ACHN (cell line): ENCODE measurements at places on chromosomes 11 and 22.

DNA sequence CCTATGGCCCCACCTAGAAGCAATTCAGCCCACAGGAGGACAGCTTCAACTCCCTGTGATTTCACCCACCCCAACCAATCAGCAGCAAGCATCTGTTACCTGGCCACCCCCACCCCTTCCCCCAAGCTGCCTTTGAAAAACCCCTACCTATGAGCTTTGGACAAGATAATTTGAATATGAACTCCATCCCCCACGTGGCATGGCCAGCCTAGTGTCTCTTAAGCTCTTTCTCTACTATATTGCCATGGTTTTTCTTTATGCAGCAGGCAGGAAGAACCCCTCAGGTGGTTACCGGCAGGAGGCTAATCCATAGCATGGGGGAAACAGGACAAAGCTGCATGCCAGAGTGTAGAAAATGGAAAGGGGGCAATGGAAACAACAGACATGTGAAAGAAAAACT, 29.0 kb downstream of the CTSC start:
- DNase-seq: no peak

- DNase-seq: peak; percentile 19
These were observed 101.4 kb downstream of the SYT9 start for GRCh38 chr11:7353100-7353499.

- no peak for DNase-seq
These were observed 11.8 kb downstream of the TBX1 start for GRCh38 chr22:19772422-19772672.

GRCh38 chr11:17734418-17734911, at the start of gene KCNC1:
KCNC1 (plus strand) TSS chr11:17734781; CDS start chr11:17736003, 1,222 bp downstream.
- peak; percentile 42 for DNase-seq

- DNase-seq: no peak
These were observed 49.0 kb upstream of the PPP6R3 start for GRCh38 chr11:68411501-68411991.

DNA sequence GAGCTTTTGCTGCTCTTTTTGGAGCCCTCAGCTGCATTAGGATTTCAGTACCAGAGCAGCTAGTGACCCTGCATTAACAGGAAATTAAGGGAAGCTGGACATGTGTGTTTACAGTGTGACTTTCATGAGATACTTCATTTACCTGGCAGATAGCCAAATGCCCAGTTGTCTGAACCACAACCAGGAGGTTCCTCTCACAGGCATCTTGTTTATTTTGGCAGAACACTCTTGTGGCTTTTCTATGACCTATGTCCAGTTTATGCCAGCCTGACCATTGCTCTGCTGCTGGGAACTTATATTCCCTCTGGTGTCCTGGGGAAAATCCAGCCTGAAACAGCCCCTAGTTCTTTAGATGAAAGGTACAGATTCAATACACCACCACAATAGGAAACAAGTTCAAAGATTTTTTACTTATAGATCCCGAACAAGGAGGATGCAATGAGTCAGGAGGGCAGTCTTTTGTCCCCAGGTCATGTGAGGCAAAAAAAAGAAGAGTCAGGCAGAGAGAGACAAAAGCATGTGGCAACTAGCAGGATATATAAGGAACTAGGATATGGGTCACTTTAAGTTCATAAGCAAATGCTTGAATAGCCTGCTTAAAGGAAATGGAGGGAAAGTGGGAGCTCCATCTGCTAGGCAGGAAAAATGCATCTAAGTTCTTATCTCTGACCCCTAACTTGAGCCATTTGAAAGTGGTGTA, 379.3 kb downstream of the INSC start:
- DNase-seq: no peak

- DNase-seq: no peak
These were observed 51.0 kb downstream of the SNX19 start for GRCh38 chr11:130865091-130865773.

- DNase-seq: no peak
These were observed 7.0 kb downstream of the UNC93B1 start for GRCh38 chr11:67996622-67997474.
